ENCODE measurements at places on chromosomes 12 and 14.

GRCh38 chr12:115973968-115974724 is 303.3 kb downstream of the MED13L start:
- DNase-seq = no peak

DNA sequence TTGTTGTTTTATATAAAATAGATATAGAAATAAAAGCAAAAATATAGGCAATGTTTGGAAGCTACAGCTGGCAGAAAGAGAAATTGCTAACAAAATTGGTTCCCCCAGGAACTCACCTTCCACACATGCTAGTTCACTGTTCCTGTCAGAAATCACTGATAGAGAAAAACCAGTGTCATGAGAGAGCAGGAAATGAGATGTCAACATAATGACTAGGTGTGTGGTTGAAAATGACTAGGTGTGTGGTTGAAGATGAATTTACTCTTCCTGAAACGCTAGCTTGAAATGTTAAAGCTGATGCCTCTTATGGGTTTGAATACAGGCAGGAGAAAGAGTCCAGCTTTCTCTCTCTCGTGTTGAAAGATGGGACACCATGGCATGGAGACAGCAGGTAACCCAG is 216.3 kb downstream of the C12orf42 start:
- DNase-seq = no peak

DNA sequence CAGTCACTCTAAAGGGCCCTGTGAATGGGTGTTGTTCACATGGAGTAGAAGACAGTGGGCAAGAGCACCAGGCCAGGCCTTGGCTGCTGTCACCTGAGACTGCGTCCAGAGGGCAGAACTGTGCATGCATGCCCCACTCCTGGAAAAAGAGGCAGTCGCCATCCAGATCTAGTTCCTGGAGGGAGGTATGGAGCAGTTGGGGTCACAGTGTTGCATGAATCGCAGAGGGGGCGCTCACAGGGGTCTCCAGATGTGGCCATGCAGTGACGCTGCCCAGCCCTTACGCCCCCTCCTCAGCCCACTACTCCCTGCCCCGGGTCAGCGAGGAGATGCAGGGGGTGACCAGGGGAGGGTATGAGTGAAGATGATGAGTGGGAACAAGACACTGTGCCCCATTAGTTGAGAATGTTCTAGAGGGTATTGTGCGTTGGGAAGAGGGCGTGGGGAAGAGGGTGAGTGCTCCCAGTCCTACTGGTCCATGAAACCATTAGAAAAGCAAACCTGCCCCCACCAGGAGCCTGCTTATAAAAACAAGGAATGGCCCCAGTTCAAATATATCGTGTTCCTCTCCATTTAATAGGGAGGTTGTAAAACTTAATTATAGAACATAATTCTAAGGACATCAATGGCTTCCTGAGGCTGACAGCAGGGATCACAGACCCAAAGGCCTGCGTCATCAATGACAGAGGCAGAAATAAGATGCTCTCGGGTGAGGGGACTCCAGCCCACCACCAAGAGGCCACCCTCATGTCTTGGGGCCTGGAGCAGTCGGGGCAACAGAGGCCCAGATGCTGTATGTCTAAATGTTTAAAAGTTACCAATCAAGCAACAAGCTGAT is 32.2 kb upstream of the BCL7A start:
- DNase-seq = no peak

DNA sequence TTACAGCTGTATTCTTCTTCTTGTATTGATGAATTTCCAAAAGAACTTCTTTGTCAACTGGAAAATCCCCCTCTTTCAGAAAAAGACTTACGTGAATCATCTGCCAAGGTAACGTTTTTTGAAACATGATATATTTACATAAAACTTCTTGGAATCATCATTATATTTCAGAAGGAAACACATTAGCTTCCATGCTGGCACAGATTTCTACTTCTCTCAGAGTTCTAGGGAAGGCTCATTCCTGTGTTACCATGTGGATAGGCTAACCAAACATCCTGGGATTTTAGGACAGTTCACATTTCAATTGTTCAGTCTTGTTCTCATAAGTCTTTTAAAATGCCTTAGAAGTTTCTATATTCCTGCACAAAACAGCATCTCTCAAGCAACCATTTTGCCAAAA is 120.3 kb upstream of the NEDD1 start:
- no peak for DNase-seq

- DNase-seq = no peak
These were observed 141.0 kb downstream of the SRGAP1 start for GRCh38 chr12:63985456-63985855.

GRCh38 chr12:107593713-107594381 is 91.8 kb upstream of the PWP1 start:
- no peak for DNase-seq

DNA sequence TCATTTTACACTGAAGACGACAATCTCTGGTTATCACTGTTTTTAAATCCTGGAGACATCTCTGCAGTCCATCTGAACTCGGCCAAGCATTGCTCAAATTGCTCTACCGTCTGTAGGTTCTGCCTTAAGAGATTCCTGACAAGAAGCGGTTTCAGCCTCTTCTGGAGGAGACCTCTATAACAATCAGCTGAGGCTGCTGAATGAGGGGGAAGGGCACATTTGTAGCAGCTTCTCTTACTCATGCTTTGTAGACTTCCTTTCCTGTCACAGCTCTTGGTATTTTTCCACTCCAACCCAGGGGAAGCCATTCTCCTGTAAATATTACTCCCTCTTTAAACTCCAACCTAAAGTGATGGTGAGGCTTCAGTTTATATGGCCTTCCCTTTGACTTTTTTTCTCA is 3.0 kb downstream of the ARG2 start:
- peak; percentile 53 for DNase-seq

DNA sequence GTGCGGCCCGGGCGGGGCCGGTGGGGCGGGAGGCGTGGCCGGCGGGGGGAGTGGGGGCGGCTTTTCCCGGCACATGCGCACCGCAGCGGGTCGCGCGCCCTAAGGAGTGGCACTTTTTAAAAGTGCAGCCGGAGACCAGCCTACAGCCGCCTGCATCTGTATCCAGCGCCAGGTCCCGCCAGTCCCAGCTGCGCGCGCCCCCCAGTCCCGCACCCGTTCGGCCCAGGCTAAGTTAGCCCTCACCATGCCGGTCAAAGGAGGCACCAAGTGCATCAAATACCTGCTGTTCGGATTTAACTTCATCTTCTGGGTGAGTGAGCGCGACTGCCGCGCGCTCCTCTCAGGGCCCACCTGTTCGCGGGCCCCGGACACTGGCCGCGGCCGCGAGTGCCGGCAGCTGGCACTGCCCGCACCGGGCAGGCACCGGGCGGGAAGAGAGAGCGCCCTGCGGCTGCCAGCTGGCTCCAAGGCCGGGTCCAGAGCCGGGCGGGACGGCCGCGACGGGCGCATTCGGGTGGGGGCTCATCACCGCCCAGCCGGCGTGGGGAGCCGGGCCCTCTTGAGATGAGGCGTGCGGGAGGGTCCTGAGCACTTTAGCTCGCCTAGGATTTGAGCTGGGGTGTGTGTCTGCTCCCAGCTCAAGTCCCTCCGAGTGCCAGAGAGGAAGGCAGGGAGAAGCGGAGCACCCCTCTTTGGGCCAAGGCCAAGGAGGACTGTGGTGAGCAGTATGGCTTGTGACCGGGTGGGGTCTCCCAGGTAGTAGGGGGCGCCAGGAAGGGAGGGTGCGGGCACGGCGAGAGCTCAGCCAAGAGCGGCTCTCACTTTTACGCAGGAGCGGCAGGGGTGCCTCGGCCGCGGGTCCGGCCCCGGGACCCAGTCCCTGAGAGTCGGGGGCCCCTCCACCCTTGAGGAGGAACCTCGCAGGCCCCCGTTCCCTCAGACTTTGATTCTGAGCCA is at the start of gene CD9:
TSS of gene CD9 (plus strand) at position 145 of the 957 bp plus-strand sequence. CDS start at position 245, 100 bp downstream.
- no peak for DNase-seq

DNA sequence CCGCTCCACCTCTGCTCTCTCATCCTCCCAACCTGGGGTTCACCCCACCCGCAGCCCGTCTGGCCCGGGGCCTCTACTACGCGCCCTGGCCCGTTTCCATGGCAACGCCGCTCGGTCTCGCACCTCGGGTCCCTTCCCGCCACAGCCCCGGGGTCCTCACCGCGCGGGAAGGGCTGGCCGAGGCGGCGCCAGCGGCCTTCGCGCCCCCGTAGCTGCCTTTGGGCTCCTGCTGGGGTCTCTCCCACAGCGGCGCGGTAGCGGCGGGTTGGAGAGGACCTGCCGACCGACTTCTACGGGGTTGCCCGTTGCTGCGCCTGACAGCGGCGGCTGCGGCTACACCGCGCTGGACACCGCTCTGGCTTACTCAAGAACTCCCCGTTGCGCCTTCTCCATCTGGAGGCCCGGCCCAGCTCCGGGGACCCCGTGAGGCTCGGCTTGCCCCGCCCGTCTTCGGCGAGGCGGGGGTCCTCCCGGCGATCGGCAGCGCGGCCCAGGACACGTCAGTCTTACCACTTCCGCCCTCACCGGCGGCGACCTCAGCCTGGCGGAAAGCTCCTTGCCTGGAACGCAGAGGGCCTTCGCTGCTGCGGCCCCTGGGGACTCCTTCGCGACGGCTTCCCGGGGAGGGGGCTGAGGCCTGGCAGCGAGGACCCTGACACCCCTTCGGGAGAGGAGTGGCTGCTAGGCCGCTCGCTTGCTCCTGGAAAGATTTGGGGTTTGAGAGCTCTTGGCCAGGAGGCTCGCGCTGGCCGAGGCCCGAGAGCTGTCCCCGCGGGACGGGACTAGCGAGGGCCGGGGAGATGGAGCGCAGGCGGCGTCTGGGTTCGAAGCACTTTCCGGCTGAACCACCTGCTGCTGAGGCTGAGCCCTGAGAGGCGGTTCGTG is at the start of gene TM9SF1:
TSS of gene TM9SF1 (minus strand) at position 256 of the 885 bp plus-strand sequence. CDS start 422 bp downstream, outside the sequence.
- no peak for DNase-seq

DNA sequence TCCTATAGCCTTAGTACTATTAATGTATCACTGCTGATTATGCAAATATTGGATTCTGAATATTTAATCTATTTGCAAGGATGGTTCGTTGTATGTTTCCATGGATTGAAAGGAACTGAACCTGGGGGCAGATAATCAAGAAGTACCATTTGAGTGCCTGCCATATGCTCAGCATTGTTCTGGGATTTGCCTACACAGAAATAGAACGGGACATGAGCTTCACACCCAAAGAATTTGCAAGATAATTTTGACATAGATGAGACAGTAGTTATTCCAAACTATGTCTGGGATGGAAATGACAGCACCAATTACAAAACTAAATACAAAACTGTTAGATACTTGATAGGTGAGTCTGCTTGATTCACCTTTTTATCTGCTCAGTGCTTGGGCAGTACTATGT is 132.7 kb upstream of the NPAS3 start:
- DNase-seq = no peak

Measured in fibroblast of skin of left quadriceps (primary cell).